BJ (cell line): ENCODE measurements at places on chromosomes 6 and 20.

DNA sequence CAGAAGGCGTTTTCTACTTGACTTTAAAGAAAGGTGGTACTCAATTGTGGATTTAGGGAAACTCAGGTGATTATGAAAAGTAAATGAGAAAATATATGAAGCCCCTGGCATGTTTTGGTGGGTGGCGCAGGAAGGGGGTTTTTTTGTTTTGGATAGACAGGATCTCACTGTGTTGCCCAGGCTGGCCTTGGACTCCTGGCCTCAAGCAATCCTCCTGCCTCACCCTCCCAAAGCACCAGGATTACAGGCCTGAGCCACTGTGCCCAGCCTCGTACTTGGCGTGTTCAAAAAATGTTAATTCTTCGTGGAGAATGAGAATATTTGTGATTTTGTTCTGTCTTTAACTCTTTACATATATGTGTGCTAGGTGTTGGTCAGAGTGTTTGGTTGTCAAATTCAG lies 32.1 kb upstream of the C20orf144 start:
- DNase-seq: no peak

GRCh38 chr6:47524136-47524845 lies 46.7 kb downstream of the CD2AP start:
- no peak for DNase-seq

DNA sequence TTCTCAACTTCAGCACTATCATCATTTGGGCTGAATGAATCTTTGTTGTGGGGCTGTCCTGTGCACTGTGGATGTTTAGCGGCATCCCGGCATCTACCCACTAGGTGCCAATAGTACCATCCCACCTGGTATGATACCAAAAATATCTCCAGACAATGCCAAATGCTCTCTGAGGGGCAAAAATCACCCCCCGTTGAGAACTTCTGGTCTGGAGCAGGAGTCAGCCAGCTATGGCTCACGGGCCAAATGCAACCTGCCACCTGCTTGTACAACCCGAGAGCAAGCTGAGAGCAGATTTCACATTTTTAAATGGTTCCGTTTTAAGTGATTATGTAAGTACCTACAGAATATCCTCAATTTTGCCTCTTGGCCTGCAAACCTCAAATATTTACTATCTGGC lies 26.8 kb downstream of the KCNB1 start:
- no peak for DNase-seq

- DNase-seq: no peak
These were observed 91.9 kb downstream of the SLC24A3 start for GRCh38 chr20:19304389-19304788.

GRCh38 chr6:19997104-19997503 lies 159.9 kb downstream of the ID4 start:
- DNase-seq: no peak

DNA sequence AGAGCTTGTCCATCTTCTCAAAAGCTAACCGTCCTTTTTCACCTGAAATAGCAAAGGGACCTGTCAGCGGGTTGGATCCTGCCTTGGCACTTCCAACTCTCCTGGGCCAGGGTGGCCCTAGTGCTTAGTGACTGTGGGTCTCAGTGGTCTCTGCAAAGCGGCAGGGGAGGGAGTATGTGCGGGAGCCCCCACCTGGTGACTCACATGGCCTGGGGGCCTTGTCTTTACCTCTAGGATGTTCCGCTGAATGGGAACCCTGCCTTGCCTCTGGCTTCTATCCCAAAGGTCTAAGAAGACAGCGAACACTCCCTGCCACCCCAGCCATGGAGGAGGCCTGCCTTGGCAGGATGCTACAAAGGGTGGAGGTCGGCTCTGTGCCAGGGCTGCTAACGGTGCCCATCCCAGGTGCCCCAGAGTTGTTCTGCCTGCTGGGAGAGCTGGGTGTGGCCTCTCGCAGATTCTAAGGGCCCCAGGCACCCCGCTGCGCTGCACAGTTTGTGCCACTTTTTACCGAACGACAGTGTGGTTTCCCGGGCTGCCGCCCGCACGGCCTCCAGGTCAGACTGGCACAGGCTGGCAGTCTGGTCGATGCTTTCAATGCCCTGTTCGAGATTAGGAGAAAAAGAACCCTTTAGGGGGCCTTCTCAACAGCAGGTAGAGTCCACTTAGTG lies 77.2 kb downstream of the PTPN1 start:
- DNase-seq: no peak
